Central memory CD8-positive, alpha-beta T cell (primary cell): ENCODE measurements at places on chromosomes 11 and 22.
A peak's percentile ranks its signal among the peaks of the same experiment; 100 is the strongest.

DNA sequence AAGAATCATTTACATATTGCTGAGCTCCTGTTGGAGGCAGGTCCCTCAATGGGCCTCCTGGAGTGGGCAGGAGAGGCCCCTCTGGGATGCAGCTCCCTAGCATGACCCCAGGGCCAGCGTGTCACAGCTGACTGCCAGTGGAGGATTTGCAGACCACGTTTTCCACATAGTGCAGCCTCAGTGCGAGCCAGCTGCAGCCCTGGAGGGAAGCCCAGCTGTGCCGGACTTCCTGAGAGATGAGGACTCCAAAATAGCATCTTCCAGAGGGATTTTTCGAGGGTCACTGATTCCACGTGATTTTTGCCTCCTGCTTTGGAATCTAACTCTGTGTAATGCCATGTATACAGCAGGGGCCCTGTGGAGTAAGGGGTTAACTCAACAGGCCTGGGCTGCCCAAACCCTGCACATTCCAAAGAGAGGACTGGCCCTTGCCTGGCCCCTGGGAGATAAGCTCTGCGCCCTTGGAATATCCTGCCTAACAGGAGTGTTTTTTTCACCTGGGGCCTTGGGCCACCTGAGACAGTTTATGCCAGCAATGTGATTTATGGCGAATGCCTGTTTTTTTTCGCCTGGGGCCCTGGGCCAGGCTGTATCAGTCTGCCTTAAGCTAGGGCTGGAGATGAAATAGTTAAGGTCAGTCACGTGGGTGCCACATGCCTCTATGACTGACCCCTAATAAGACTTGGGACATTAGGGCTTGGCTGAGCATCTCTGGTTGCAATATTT, 47.4 kb downstream of the RPS6KA4 start:
- no peak overlapping the region for H3K4me3 ChIP-seq
- H3K27ac ChIP-seq = no peak overlapping the region
- no peaks in the 10 kb centered on the region for H3K36me3 ChIP-seq
- no peaks in the 10 kb centered on the region for H3K4me1 ChIP-seq
- H3K27me3 ChIP-seq = peaks cover 32% of the 10 kb centered on the region

GRCh38 chr11:129412494-129412893, 36.8 kb downstream of the BARX2 start:
- H3K27me3 ChIP-seq = peaks cover 5% of the 10 kb centered on the region
- H3K36me3 ChIP-seq = no peaks in the 10 kb centered on the region
- H3K4me3 ChIP-seq = no peak overlapping the region
- DNase-seq = no peak
- H3K27ac ChIP-seq = no peak overlapping the region
- H3K4me1 ChIP-seq = no peaks in the 10 kb centered on the region

GRCh38 chr11:77081976-77082836, 15.4 kb downstream of the CAPN5 start:
- no peak for DNase-seq
- no peaks in the 10 kb centered on the region for H3K36me3 ChIP-seq
- H3K4me1 ChIP-seq = peaks cover 6% of the 10 kb centered on the region
- peak overlapping the region; percentile 55 for H3K4me3 ChIP-seq
- peak overlapping the region; percentile 87 for H3K27ac ChIP-seq
- H3K27me3 ChIP-seq = no peaks in the 10 kb centered on the region

GRCh38 chr22:41021061-41021612, 70.0 kb downstream of the RBX1 start:
- peak overlapping the region; percentile 85 for H3K4me3 ChIP-seq
- peaks cover 5% of the 10 kb centered on the region for H3K36me3 ChIP-seq
- H3K4me1 ChIP-seq = peaks cover 18% of the 10 kb centered on the region
- DNase-seq = no peak
- peak overlapping the region; percentile 88 for H3K27ac ChIP-seq
- no peaks in the 10 kb centered on the region for H3K27me3 ChIP-seq

GRCh38 chr11:7220636-7221035, 31.1 kb upstream of the SYT9 start:
- H3K4me1 ChIP-seq = no peaks in the 10 kb centered on the region
- H3K27ac ChIP-seq = no peak overlapping the region
- DNase-seq = no peak
- H3K27me3 ChIP-seq = peaks cover 32% of the 10 kb centered on the region
- H3K36me3 ChIP-seq = no peaks in the 10 kb centered on the region

DNA sequence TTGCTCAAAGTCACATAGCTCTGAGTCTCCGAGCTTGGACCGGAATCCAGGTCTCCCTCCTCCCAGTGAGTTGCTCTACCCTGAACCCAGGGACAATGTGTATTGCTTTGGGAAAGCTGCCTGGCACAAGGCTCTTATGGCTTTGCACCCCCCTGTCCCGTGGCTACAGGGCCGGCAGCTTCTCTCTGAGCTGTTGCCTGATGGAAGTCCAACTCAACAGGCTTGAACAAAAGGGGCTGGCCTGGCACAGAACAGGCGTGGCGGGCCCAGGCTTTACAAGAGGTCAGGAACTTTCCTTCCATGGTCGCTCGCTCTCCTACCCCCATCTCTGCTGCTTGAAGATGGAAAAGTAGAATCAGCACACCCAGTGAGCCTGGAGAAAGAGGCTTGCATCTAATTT, 34.3 kb downstream of the MYEOV start:
- no peaks in the 10 kb centered on the region for H3K4me1 ChIP-seq
- no peaks in the 10 kb centered on the region for H3K27me3 ChIP-seq
- H3K27ac ChIP-seq = no peak overlapping the region
- no peaks in the 10 kb centered on the region for H3K36me3 ChIP-seq

DNA sequence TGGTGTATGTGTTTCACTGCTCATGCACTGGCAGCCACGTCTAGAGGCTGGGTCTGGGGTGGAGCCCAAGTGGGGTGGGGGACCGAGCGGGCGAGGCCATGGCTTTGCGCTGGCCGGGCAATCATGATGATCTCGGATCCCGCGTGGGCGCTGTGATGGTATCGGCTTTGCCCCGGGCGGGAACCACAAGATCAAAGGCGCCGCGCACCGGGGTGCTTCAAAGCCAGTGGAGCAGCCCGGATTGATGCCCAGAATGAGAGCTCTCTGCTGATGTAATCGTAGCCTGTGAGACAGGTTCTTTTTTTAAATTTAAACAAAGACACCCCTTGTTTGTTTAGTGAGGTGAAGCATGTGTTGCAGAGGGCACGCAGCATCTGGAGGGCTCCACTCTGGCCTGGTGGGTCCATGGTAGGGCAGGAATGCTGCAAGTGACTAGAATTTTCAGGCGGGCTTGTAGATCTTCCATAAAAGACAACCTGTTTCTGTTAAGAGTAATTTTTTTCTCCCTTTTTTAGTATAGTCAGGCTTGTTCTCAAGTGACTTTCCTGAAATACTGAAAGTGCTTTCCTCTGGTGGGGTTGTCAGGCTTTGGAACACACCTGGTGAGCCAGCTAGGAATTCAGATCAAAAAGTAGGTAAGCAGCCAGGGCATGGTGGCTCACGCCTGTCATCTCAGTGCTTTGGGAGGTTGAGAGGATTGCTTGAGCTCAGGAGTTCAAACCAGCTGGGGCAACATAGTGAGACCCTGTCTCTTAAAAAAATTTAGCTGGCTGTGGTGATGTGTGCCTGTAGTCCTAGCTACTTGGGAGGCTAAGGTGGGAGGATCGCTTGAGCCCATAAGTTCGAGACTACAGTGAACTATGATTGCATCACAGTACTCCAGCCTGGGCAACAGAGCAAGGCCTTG, 40.7 kb downstream of the ZNRF3 start:
- DNase-seq = no peak
- H3K36me3 ChIP-seq = no peaks in the 10 kb centered on the region
- H3K4me3 ChIP-seq = no peak overlapping the region
- peaks cover 42% of the 10 kb centered on the region for H3K27me3 ChIP-seq
- H3K27ac ChIP-seq = no peak overlapping the region

DNA sequence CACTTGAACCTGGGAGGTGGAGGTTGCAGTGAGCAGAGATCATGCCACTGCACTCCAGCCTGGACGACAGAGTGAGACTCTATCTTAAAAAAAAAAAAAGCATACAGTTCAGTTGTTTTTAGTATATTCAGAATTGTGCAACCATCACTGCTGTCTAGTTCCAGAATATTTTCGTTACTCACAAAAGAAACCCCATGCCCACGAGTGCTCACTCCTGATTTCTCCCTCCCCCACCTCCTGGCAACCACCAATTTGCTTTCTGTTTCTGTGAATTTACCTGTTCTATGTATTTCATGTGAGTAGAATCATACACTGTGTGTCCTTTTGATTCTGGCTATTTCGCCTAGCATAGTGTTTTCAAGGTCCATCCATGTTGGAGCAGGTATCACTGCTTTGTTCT, 24.8 kb downstream of the PTPRJ start:
- H3K27ac ChIP-seq = peak overlapping the region; percentile 93
- peaks cover 15% of the 10 kb centered on the region for H3K36me3 ChIP-seq
- H3K4me3 ChIP-seq = peak overlapping the region; percentile 73
- no peaks in the 10 kb centered on the region for H3K27me3 ChIP-seq
- no peak for DNase-seq

GRCh38 chr11:110928391-110928790, 216.2 kb upstream of the ARHGAP20 start:
- no peak overlapping the region for H3K4me3 ChIP-seq
- no peak for DNase-seq
- H3K27ac ChIP-seq = no peak overlapping the region
- no peaks in the 10 kb centered on the region for H3K4me1 ChIP-seq

DNA sequence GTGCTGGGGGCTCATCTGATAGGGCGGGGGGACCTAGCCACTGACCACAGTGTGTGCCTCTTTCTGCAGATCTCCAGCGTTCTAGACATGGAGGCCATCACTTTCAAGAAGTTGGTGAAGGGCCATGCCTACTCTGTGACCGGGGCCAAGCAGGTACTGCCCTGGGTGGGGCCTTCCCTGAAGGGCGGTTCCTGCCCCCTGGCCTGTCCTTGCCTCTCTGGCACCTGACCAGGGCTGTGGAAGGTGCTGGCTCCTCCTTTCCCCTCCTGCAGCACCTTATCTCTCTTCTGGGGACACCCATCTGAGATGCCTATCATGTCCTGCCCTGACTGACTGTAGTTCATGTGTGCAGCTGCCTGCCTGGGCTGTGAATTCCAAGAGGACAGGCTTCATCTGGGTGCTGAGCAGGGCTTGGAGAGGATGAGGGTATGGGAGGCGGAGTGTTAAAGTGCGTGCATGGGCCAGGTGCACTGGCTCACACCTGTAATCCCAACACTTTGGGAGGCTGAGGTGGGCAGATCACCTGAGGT, 5.5 kb downstream of the CAPN1 start:
- H3K4me1 ChIP-seq = peaks cover 39% of the 10 kb centered on the region
- H3K27me3 ChIP-seq = no peaks in the 10 kb centered on the region
- H3K36me3 ChIP-seq = peaks cover 35% of the 10 kb centered on the region
- no peak overlapping the region for H3K4me3 ChIP-seq

DNA sequence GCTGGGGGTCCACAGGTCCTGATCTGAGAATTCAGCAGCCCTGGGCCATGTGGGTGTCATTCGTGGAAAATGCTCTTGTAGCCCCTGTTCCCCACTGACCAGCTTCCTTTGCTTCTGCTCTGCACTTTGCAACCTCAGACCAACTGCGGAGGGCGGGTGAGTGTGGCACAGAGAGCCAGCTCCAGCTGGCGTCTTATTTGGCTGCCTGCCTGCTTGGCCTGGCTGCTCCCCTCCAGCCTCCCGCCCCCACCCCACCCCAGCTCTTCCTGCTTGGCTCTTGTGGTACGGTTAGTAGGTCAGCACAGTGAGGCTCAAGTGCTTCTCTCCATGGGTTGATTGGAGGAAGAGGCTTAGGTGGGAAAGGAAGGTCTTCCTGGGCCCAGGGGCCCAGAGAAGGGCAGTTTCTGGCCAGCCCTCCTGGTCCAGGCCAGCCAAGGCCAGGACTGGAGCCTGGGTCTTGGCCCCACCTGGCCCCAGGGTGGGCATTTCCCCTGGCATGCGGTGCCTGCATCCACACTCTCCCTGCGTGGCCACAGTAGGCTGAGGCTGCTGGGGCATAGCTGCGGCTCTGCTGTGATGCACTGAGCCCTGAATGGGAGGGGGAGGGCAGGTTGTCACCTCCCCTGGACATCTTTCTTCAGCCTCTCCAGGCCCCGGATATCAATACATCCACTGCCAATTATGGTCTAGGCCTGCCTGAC, 26.5 kb downstream of the MYO7A start:
- H3K36me3 ChIP-seq = peaks cover 2% of the 10 kb centered on the region
- no peak overlapping the region for H3K27ac ChIP-seq
- no peaks in the 10 kb centered on the region for H3K27me3 ChIP-seq

DNA sequence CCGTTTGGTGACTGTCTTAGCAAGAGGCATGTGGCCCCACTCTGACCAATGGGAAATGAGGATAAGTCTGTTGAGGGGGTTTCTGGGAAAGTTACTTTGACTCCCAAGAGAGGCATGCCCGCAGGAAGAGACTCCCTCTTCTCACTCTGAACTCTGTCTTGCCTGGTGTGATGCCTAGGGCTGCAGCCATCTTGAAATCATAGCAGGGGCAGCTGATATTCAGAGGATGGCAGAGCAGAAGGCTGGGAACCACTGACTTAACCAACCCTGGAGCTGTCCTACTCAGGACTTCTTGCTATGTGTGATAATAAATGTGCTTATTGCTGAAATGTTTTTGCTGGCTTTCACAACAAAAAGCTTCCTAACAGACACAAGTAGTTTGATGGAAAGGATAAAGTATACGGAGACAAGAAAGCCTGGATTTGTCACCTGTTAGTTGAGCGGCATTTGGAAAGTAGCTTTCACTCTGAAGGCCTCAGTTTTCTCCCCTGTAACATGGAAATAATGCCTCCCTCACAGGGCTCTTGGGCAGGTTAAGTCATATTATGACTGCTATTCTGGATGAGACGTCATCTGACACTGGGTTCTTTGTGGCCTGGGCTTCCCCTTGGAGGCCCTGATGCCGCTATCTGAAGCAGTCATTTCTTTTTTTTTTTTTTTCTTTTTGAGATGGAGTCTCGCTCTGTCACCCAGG, 128.5 kb downstream of the CEP164 start:
- no peaks in the 10 kb centered on the region for H3K4me1 ChIP-seq
- peaks cover 64% of the 10 kb centered on the region for H3K27me3 ChIP-seq
- DNase-seq = no peak
- H3K27ac ChIP-seq = no peak overlapping the region
- H3K4me3 ChIP-seq = no peak overlapping the region

- no peaks in the 10 kb centered on the region for H3K36me3 ChIP-seq
- H3K4me3 ChIP-seq = no peak overlapping the region
- H3K27me3 ChIP-seq = peaks cover 11% of the 10 kb centered on the region
- H3K4me1 ChIP-seq = no peaks in the 10 kb centered on the region
- DNase-seq = no peak
These were observed 21.5 kb downstream of the RPL27A start for GRCh38 chr11:8704136-8704535.

DNA sequence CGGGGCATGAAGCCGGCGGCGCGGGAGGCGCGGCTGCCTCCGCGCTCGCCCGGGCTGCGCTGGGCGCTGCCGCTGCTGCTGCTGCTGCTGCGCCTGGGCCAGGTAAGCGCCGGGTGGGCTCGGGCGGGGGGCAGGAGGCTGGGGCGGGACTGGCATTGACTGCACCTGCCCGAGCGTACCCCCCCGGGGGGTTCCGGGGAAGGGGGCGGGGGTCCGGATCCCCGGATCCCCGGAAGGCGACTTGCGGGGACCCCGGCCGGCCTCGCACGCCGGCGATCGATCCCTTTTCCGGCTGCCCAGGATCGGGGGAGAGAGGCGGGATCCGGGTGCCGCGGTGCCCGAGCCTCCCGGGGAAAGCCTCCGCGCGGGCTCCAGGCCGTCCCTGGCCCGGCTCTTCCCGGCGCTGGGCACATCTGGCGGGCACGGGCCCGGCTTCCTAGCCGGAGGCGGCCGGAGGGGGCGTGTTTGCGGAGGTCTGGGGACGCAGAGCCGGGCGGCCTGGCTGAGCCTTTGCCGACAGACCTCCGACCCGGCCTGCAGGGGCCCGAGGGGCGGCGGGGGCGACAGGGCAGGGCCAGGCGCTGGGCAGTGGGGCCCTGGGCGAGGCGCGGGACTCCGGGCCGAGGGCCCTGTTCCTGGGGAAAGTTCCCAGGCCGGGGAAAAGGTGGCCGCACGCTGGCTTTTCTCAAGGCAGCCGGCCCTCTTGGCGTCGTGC, 705 bp downstream of the PTPRJ start:
- DNase-seq = no peak
- H3K4me3 ChIP-seq = peak overlapping the region; percentile 84
- H3K27me3 ChIP-seq = no peaks in the 10 kb centered on the region
- peaks cover 37% of the 10 kb centered on the region for H3K4me1 ChIP-seq
